ENCODE measurements at places on chromosomes 11 and 22. TPM values are rescaled to one million over a fixed set of nuclear protein-coding genes. Genes with fewer than 3 reads are reported as not detected.

DNA sequence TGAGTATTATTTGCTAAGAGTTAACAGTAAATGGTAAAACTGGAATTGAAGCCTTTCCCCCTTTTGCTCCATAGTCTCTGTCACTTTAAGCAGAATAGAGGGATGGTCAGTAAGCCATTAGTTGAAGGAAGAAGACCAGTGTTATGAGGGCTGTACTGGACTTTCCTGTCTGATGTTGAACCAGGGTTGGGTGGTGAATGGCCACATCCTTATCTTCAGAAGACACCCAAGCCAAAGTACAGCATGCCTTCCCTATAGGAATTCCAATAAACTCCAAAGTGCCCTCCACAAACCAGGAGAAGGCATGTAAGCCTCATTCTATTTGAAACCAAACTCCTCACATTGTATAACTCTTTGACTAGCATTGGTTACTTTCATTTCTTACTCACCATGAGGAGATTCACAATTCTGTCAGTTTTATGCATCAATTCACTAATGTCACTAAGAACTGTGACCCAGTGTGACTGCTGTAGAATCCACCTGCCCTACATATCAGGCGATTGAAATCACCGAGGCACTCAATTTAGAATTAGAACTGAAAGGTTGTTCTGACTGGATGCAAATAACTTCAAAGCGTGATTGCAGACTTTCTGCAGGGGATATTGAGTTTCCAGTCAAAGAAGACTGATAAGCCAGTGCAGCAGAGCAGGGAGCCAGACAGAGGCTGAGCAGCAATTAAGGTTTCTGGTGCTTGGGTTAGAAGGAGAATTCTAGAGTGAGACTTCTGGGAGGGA, 107.1 kb upstream of the DDI1 start:
- no peak for DNase-seq

Gene MYEOV
- total RNA-seq, result 0.16 TPM

GRCh38 chr11:58647866-58648265, 25.4 kb downstream of the CNTF start:
- no peak for DNase-seq

Gene RAC2
- not detected for total RNA-seq

Gene HORMAD2
- total RNA-seq, result not detected

DNA sequence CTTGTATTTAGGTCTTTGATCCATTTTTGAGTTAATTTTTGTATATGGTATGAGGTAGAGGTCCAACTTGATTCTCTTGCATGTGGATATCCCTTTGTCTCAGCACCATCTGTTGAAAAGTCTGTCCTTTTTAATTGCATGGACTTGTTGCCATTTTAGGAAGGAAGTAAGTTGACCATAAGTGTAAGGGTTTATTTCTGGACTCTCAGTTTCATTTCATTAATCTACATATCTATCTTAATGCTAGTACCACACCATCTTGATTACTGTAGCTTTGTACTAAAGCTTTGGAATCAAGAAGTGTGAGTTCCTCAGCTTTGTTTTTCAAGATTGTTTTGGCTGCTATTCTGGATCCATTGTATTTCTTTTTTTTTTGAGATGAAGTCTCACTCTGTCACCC, 31.4 kb downstream of the CBL start:
- DNase-seq, result no peak

Gene CSRP3
- total RNA-seq, result not detected

Gene PYGM
- total RNA-seq, result 1.2 TPM

Gene MPPED2
- total RNA-seq, result 3.2 TPM

DNA sequence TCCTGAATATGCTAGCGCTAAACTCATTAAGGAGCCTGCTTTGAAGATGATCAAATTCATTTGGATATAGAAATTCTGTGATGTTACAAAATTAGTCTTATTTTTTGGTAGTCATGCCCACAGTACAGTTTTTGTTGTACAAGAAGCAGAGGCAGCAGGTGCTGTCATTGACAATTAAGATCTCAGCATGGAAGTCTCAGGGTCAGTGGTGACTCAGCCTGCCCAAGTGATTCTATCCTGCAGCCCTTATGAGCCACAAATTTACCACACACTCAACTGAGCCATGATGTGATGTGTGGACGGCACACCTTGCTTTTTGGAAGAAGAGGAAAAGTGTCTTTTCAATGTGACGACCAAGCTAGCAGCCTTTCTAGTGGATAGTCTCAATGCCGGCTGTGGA, 153.6 kb upstream of the SORL1-AS1 start:
- no peak for DNase-seq

GRCh38 chr22:27185760-27186302, 528.4 kb downstream of the MIAT start:
- no peak for DNase-seq

- no peak for DNase-seq
Observed at GRCh38 chr11:73414977-73415651, 38.9 kb downstream of the RELT start.

- no peak for DNase-seq
Observed at GRCh38 chr11:93587858-93588581, 44.8 kb upstream of the SMCO4 start.

DNA sequence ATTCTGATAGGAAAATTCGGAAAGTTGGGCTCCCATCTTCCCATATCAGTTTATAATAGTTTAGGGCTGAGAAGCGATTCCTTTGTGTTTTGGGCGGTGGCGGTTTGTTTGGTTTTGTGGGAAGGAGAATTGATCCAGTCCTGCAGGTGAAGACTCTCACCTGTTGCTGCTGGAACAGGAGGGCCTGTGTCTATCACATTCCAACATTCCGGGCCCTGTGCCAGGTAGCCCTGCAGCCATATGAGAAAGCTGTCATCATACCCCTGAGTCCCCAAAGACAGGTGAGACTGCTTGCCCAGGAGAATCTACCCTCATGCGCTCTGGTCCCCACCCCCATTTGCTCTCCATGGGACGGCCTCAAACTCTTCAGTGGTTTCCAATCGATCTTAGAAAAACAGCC, 62.1 kb downstream of the TRAF6 start:
- DNase-seq, result no peak

DNA sequence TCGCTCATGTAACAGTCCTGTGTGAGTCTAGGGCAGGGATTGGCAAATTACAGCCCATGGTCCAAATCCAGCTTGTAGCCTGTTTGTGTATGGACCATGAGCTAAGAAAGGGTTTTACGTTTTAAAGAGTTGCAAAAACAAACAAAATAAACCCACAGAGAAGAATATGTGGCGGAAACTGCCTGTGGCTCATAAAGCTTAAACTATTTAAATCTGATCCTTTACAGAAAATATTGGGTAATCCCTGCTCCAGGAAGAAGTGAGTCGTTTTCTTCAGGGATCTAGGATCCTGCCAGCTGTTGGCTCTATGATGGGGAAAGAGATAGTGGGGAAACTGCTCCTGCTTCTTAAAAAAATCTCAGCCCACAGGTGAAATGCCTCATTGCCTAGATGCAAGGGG, 3.4 kb upstream of the OR6Q1 start:
- no peak for DNase-seq

DNA sequence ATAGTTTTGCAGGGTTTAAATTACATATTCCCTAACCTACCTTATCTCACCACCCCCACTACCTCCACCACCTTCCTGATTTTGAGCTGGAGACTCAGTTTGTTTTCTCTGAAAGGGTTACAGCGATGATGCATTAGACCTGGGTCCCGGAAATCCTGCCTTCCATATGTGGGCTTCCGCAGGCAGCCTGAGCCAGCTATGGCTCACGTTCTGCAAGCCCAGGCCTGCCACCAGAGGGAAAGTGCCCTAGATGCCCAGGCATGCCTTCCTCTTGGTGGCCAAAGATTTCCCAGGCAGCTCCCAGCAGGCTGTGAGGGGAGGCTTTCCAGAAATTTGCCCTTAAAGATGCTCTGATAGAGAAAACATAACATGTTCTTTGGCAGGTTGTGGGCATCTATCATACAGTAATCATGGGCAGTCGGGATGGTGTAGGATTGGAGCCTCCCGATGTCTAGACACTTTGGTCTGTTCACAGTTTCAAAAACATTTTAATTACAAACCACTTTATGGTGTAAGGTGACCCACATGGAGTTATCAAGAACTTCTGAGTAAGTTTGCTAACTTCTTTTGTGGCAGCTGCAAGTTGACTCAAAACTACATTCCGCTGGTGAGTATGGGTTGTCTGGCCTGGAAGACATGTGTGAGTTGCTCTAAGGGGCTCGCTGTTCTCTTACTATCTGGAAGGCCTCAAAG, 79.3 kb downstream of the MICAL2 start:
- no peak for DNase-seq

DNA sequence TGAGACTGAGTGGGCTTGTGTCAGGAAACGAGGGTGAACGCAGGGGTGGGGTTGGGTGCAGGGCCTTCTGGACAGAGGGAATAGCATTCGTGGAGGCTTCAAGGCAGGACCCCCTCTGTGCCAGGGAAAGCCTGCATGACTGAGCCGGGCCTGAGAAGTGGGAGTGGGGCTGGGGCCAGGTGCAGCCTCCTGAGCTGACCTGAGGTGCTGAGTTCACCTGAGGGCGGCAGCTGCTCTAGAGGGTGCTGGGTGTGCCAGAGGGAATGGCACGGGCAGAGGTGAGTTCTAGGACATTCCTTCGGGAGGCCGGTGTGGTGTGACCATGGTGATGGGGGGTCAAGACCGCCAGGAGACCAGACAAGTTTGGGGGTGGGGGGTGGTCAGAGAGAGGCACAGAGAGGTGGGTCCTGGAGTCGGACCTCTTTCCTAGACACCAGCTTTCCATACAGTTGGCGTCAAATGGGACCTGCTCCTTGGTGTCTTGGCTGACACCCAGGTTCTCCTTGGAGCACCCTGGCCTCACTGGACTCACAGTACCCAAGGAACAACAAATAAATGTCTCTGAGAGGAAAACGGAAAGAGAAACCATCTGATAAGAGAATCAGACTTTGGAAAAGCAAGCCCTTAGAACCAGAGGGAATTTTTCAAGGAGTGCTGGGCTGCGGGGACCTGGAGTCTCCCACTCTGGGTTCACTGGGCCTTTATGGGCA, 7.7 kb downstream of the MPPED1 start:
- DNase-seq, result no peak

DNA sequence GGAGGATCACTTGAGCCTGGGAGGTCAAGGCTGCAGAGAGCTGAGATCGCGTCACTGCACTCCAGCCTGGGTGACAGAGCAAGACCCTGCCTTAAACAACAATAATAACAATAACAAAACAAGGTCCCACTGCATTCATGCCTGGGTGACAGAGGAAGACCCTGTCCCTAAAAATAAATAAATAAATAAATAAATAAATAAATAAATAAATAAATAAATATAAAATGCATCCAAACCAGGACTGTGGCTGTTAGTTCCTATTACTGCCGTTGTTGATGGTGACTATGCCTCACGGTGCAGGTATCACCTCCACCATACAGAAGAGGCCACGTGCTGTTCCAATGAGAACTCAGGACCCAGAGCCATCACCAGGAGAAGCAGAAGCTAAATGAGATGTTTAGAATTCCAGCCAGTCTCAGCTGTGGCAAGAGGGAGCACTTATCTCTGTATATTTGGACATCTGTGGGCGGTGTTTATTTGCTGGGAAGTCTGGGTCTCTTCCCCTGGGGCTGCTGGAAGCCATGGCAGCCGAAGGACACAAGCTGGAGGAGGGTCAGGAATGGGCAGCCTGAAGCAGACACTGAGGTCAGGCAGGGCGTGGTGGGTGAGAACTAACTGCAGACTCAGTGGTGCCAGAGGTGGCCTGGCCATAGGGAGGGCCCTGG, 21.6 kb downstream of the C11orf86 start:
- DNase-seq, result no peak

Gene OR5AS1
- not detected for total RNA-seq

DNA sequence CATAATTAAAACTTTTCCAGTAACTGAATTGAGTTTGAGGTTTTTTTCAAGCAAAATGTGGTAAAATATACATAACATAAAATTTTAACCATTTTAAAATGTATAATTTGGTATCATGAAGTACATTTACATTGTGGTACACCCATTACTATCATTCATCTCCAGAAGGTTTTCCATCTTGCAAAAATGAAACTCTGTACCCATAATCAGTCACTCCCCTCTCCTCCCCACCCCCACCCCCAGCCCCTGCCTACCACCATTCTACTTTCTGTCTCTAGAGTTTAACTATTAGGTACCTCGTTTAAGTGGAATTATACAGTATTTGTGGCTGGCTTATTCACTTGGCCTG, 63.7 kb downstream of the MICAL2 start:
- no peak for DNase-seq

Gene OR6M1
- total RNA-seq, result not detected

DNA sequence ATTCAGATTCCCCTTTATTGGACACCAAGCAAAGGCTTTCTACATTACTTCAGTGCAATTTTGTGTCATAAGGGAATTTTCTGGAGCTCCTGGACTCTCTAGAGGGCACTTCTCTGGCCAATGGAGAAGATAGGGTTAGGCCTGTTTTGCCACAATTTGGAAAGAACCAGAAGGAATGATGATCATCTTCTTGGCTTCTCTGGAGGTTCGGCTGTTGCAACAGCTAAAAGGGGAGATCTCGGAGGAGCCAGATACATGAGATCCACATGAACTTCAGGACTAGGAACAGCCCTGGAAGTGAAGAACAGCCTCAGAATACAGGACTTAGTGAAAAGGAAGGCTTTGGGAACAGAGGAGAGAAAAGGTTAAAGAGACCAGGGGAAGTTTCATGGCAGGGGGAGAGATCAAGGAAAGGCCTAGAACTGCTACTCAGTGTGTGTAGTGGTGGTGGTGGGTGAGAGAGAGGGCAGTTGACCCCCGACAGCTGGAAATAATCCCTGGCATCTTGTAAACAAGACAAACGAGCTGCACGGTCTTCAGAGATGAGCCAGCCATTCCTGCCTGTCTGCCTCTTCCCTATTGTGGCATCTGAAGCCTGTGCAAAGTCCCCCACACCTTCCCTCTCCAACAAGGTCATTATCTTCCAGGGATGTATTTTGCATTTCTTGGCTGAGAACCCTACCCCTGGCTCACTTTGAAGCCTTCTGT, 83.8 kb downstream of the CCDC81 start:
- DNase-seq, result no peak

Gene KRTAP5-9
- not detected for total RNA-seq

DNA sequence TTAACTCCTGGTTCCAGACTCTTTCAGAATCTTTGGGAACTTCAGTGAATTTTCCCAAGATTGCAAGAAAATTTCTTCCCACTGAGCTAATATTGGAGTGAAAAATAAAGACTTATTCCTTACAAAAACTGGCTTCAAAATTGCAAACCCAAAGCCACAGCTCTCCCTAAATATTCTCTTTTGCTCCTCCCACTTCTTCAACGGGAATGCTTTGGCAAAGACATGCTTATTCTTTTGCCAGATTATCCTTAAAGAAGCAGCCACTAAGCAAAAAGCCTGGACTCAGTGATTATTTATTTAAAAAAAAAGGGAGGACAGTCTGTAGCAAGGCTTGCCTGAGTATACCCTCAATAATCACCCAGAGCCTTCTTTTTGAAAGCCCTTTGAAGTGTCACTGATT, 902.4 kb upstream of the CCDC90B start:
- DNase-seq, result no peak
